ENCODE measurements at places on chromosomes 5 and 9.

- no peak for DNase-seq
Measured at GRCh38 chr5:43415935-43416802, 4.0 kb upstream of the CCL28 start.

DNA sequence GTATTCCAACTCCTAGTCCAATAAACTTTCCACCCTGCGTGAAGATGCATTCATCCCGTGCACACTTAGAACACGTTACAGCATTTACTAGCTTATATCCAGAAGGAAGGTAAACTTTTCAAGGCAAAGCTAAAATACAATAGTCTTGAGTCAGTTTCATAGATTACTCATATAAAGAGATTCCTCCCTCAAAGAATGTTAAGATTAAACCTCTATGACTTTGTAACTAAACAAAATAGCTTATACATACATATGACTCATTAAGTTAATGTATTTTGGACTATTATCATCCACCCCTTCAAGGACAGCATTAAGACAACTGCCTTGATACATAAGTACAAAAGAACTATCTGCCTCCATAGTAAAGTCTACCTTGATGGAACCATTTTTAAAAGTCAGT lies 36.1 kb downstream of the TLE1 start:
- no peak for DNase-seq

- DNase-seq, result no peak
Measured at GRCh38 chr5:171395042-171395441, 7.4 kb downstream of the NPM1 start.

DNA sequence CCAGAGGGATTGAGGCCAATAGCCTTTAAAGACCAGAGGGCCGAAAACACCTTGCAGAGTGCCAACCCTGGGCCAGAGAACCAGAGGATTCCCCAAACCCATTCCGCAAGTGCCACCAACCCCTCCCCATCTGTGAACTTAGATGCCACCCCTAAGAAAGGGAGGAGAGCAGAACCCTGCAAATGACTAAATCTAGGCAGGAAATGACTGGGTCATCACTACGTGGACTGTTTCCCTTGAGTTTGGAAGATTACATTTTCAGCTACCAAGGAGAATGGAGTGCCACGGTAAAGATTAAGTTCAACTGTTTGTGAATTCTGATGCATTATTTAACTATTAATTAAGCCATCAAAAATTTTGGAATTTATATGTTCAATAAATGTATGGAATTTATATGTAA lies 142.8 kb downstream of the ENC1 start:
- DNase-seq, result no peak
